Trophoblast cell (in vitro differentiated cells and primary cell): ENCODE measurements at places on chromosomes 16 and 17.

GRCh38 chr16:17270683-17271109 is 200.1 kb downstream of the XYLT1 start:
- no peak for DNase-seq

- DNase-seq = peak; percentile 66
Observed at GRCh38 chr17:48610282-48611211, at the start of gene HOXB7. Gene HOXB7 (minus strand): TSS chr17:48611017. CDS start chr17:48610918, 99 bp downstream.

GRCh38 chr17:3835410-3836229 is 10.4 kb downstream of the NCBP3 start:
- DNase-seq = no peak

DNA sequence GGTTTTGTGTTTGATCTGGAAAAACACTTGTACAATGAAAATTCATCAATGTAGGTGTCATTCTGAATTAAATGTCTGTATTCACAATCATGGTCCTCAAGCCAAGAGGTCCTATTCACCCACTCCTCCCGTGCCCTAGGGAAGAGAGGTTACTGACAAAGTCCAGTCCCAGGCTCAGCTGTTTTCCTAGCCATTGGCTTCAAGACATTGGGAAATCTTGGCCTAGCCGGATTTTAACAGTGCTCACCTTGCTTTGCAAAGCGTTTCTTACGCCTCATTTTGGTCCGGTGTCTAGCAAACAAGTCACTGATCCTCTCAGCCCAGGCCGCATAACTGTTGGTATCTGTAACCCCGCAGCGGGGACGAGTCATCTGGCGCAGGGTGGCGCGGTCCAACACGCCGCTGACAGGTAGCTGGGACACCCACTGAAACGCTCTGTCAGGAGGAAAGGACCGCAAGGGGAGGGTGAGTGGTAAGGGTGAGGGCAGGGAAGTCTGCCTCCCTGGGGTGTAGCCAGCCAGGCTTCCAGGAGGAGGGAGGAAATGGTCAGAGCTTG is 16.7 kb downstream of the MMP28 start:
- DNase-seq = no peak

GRCh38 chr17:81027038-81027437 is 7.9 kb upstream of the BAIAP2 start:
- peak; percentile 23 for DNase-seq

DNA sequence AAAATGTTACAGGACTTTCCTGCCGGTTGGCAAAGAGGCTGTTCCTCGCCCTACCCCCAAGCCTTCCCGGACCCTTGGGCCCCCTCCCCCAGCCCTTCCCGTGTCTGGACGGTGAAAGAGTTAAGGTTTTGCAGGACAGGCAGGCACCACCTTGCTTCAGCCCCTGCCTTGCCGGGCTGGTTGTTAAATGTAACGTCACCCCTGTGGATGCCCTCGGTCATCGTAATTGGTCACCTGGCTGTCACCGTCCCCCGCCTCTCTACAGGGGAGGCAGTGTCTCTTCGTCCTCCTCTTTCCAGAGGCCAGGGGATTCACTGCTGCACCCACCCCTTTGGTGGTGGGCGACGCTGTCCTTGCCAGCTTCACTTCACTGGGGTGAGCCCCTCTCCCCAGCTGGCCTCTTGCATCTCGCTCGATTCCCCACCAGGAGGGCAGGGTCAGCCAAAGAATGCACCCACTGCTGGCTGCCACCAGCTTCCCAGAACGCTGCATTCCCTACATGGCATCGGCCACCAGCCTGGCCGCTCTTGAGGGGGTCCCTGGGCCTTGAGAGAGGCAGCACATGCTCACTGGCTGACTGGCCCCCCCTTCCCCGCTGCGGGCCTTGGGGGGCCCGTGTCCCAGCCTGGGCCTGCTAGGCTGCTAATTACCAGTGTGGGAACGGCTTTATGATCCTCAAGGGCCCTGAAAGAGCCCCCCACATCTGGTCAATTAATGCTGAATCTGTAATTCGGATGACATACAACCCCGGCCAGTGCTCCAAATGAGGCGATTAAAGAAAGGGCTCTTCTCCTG is 25.2 kb upstream of the GSE1 start:
- DNase-seq = no peak

GRCh38 chr17:49753959-49754391 is 10.0 kb downstream of the FAM117A start:
- DNase-seq = no peak

DNA sequence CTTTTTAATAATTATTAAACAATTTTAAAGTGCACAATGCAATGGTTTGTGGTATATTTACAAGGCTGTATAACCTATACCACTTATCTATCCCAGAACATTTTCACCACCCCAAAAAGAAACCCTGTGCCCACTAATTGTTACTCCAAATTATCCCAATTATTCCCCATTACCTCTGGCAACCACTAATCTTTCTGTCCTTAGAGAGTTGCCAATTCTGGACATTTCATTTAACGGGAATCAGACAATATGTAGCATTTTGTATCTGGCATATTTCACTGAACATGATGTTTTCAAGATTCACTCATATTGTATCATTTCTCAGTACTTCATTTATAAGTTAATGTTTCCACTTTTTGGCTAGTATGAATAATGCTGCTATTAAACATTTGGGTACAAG is 103.1 kb upstream of the NACA2 start:
- DNase-seq = no peak

GRCh38 chr16:14405611-14406537 is 224.2 kb downstream of the PARN start:
- DNase-seq = peak; percentile 64

DNA sequence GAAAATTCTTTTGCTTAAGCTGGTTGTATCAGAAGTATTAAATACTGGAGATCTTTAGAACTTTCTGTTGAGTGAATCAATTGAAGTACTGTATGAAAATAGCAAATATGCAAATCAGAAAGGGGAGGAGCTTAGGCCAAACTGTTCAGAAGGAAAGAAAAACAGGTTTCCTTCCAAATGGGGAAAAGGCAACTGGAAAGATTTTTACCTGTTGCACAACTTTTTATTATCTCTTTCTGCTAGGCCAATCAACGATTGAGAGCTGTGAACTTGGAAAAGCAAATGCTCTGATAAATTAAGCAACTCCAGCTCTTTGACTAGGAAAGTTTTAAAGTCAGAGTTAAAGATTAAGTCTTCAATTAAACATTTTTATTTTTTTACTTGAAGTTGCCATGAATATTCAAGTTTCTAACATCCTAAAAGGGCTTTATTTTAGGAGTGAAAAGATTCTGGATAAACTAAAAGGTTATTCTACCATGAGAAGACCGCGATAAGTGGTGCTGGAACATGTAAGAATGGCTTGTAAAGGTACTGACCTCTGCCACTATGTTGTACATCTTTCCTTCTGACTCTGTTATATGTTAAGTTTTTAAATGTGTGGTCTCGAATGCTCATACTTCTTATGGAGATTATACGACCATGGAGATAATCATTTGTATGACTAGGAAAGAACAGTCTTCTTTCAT is 16.5 kb downstream of the DCUN1D3 start:
- peak; percentile 37 for DNase-seq

- no peak for DNase-seq
Observed at GRCh38 chr16:86934581-86935375, 356.4 kb downstream of the FOXL1 start.

DNA sequence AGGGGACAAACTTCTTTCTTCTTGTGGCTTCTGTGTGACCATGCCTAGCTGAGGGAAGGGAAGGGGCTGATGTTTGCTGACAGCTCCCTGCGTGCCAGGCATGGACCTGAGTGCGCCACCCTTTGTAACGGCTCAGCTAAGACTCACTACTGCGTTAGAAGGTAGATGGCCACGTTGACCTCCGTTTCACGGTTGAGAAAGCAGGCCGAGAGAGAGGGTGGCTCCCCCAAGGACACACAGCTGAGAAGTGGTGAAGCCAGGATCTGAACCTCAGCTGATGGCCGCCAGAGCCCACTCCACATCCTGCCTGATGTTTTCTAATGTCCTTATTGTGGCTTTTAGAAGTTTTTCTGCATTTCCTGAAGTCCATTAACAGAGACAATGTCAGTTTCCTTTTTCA is 45.1 kb downstream of the RGS9 start:
- no peak for DNase-seq

- no peak for DNase-seq
Observed at GRCh38 chr17:67534941-67535340, 157.9 kb downstream of the PITPNC1 start.

DNA sequence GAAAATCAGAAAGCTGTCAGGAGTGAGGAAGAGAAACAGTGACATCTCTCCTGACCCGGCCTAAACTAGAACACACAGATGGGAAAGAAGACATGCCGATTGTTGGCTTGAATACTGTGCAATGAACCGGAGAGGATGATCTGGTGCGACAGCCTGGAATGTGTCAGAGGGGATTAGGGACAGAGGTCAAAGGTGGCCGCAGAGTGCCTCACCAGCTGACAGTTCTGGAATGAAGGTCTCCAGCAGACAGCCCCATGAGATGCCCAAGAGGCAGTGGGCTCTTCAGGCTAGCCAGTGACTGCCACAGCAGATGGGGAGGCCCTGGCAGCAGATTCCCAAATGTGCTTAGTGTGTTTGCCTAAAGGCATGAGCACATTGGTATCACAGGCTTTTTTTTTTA is 623.2 kb downstream of the CDH8 start:
- DNase-seq = no peak

DNA sequence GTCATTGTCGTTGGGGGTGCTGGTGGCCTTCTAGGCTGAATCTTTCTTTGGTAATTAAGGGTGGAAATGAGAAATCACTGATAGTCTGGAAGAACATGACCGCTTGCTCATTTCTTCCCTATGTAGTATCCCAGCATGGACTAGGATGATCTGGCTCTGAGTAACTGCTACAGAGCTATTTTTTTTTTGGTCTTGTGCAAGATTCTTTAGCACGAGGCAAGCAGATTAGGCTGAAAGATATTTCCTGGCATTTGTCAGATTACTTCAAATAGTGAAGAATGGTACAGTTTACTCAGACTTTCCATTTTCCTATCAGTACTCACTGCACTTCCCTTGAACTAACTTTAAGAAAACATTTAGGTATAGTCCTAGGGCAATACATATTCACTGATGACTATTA is 89.0 kb downstream of the SYCE1L start:
- peak; percentile 61 for DNase-seq

- DNase-seq = no peak
Observed at GRCh38 chr16:51085271-51085670, 65.8 kb downstream of the SALL1 start.

GRCh38 chr17:47875011-47875985 is 20.7 kb upstream of the SP2 start:
- DNase-seq = peak; percentile 58
